Immature natural killer cell (primary cell): ENCODE measurements at places on chromosomes 4 and X.

DNA sequence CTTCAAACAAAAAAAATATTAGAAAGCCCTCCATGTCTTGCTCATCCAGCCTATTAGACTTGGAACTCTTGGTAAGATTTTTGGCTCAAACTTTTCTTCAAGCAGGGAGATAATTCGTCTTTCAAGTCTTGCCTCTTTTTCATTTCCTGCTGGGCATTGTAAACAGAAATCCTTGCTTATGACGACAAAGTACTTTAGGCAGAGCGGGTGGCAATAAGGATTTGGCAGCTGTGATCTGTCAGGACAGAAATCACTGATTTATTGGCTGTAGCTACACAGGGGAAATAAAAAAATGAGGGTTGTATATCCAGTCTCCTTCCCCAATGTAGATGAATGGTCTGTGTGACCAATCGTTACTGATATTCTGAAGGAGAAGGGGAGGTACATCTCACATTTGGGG, 121.6 kb downstream of the SLC4A4 start:
- DNase-seq, result no peak

GRCh38 chr4:6951880-6952381, 42.3 kb downstream of the TBC1D14 start:
- peak; percentile 40 for DNase-seq

DNA sequence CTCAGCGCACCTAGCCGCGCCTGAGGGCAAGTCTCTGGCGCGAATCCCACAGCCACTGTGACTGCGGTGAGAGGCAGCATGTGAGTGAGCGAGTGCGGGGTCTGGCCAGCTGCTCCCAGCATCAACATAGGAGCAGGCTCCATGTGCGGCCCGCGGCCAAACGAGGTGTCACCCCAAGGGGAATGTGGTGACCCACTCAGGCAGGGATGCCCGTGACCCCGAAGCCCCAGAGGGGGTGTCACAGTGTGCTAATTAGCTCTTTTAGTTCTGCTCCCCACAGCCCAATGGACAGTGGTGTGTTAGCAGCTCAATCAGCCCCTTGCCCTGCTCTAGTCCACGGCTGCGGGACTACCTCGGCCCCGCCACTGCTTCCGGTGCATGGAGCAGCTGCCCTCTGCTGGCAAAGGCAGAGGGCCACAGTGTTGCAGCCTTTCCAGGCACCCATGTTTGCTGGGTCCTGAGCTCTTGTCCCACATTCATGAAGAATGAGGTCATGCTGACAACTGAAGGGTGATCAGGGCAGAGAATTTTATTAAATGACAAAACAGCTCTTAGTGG, 61.4 kb downstream of the AGA start:
- no peak for DNase-seq

GRCh38 chr4:101253121-101253520, 94.2 kb downstream of the PPP3CA start:
- DNase-seq, result no peak
